Stimulated activated CD4-positive, alpha-beta T cell treated with anti-CD3 and anti-CD28 coated beads, Interleukin-1b, Interleukin-23, amount 100 ng/mL, for 1 hour (primary cell): ENCODE measurements at places on chromosomes 7 and 10.

DNA sequence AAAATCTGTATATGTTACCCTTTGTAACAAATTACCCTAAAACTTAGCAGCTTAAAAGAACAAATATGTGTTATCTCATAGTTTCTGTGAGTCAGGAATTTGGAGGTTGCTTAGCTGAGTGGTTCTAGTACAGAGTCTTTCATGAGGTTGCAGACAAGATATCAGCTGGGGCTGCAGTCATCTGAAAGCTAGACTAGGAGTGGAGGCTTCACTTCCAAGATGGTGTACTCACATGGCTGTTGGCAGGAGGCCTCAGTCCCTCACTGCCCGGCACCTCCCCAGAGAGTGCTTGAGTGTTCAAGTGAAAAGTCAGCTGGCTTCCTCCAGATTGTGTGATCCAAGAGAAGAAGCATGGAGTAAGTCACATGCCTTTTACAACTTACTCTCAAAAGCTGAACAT, 16.9 kb upstream of the GGCT start:
- no peak for DNase-seq

GRCh38 chr7:94656925-94657731, 1.2 kb upstream of the SGCE start:
- no peak for DNase-seq

DNA sequence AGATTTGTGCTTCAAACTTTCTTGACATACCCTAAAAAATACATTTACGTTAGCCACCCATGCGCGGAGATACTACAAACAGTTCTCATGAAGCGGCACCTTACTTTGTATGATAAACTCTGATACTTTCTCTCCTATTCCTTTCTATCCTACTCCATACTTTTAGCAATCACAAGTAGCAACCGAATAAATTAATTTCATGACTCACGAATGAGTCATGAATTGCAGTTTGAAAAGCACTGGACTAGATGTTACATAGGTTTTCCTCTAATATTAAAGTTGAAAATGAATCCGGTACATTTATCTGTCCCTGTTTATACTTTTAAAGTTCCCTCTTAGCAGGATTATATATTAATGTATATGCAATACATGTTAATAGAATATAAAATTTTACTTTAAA, 67.6 kb downstream of the CUBN start:
- DNase-seq = no peak

GRCh38 chr7:1341361-1342089, 108.9 kb downstream of the UNCX start:
- no peak for DNase-seq

- DNase-seq = no peak
These were observed 40.4 kb upstream of the ZNF680 start for GRCh38 chr7:64603271-64603670.

- no peak for DNase-seq
These were observed 367.6 kb upstream of the MKI67 start for GRCh38 chr10:128493811-128494210.

DNA sequence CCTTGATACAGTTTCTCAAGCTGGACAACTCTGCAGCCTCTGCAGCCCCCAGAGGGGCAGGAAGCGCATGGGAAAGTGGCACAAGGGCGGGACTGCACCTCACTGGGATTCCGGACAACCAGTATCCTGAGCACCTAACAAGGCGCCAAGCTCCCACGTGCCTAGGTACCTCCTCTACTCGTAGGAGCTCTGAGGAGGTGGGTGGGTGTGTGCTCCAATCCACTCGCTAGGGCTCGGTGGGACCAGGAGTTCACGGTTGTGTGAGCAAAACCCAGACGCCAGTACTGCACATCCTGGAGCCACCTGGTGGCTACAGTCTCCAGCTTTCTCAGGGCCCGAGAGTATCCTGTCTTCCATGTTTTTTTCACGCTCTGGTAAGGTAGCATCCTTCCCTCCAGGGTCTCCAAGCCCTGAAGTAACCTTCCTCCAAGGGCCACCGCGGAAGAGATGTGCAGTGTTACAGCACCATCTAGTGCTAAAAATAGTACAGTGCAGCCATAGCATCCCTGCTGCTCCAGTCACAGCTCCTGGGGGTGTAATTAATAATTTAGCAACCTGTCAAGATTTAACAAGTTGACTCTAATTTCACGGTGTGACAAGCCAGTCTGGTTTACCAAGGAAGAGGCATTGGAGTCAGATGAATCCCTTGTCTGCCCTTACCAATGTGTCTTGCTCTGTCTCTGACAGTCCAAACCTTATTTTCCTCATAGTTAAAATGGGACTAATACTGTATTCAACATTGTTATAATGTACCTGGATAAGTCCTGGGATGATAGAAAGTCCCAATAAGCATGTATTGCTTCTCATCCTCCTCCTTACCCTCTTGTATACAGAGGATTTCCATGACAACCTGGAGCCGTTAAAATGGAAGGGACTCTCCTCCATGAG, 70.4 kb downstream of the HERPUD2 start:
- no peak for DNase-seq

GRCh38 chr7:117200132-117200531, 122.7 kb downstream of the WNT2 start:
- DNase-seq = no peak

DNA sequence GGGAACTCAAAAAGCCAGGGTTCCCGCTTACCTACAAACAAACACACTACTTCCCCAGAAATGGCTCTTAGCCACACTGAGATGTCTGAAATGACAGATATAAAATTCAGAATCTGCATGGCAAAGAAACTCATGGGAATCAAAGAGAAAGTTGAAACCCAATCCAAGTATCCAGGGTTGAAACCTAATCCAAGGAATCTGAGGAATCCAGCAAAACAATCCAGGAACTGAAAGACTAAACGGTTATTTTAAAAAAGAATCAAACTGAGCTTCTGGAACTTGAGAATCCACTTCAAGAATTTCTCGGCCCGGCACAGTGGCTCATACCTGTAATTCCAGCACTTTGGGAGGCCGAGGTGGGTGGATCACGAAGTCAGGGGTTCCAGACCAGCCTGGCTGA, 568.8 kb downstream of the POM121L12 start:
- DNase-seq = no peak

DNA sequence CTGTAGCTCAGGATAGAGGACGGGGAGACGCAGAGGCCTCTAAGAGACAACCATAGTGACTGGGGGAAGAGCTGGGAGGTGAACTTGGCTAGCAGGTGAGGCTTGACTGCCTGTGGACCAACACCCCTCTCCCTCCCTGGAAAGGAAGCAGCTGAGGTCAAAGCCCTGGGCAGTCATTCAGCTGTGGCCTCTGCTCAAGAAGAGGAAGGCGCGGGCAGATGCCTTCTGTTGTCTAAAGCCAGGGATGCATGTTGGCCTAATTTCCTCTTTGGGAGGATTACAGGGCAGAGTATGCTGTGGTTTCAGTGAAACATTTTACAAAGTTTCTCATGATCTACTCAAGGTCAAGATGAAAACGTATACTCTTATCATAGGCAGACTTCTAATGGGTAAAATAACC, 327.1 kb downstream of the PRPF18 start:
- DNase-seq = no peak

- no peak for DNase-seq
These were observed 29.5 kb downstream of the CTNNA3 start for GRCh38 chr10:67666416-67667034.

GRCh38 chr10:97463363-97464132, 17.6 kb downstream of the ZDHHC16 start:
- DNase-seq = no peak

- DNase-seq = no peak
These were observed 29.5 kb downstream of the BAG3 start for GRCh38 chr10:119680650-119681081.

DNA sequence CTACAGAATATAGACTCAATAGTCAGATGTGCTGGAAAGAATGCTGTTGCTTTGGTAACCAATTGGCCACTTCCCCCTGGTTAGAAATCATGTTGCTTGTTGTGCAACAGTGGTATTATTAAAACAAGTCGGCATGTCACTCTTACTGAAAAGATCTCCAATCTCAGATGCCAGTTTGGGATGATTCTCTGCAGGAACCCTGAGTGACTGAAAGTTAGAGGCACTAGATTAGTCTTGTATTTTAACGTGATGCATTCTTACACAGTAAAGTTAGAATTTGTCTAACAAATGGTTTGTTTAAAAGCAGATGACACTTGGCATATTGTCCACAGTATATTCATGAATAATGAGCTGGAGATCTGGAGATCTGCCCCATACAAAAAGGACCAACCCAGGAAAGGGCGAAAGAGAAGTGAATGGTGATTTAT, 287.6 kb downstream of the TWIST1 start:
- DNase-seq = no peak

DNA sequence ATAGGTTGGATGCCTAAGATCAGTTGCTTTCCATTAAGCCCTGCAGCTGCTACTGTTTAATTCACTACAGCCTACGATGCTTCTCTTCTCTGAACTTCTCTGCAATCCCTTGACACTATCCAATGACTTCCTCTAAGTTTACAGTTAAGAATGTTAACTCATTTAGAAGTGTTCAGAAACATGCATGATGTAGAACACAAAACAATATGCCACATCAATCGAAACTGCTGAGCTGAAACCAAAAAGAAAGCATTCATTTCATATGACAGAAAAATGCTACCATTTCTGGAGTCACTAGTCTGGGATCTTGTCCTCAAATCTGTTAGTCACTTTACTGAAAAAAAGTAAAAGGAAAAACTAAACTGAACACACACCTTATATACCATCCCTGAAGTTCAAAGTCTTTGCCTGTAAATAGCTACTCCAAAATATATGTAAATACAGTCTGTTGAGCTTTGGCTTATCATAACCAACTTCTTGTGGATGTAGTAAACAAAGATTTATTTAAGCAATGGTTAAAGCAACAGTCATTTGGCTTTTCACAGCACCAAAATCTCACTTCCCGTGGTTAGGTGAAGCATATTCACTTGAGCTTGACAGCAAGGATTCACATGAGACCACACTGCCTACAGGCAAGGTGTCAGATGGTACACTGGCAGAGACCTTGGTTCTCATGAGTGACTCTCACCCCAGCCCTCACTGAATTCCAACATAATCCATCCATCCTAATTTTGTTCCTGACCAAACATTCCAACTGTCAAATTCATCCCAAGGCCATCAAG, 187.0 kb downstream of the PPP1R17 start:
- DNase-seq = no peak

GRCh38 chr7:142720172-142720773, 29.0 kb upstream of the PRSS1 start:
- no peak for DNase-seq

- DNase-seq = no peak
These were observed 207.1 kb upstream of the ZNF32 start for GRCh38 chr10:43855667-43856210.

DNA sequence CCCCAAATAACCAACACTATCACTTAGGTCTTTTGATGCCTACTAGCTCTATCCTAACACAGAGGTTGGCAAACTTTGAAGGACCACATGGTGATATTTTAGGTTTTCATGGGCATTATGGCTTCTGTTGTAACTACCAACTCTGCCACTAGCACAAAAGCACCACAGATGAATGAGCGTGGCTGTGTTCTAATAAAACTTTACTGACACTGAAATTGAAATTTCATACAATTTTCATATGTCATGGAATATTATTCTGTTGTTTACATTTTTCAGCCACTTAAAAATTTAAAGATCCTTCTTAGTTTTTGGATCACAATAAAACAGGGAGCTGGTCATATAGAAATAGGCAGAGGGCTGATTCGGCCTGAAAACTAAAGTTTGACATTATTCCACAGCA, 26.4 kb downstream of the CBX3 start:
- no peak for DNase-seq

DNA sequence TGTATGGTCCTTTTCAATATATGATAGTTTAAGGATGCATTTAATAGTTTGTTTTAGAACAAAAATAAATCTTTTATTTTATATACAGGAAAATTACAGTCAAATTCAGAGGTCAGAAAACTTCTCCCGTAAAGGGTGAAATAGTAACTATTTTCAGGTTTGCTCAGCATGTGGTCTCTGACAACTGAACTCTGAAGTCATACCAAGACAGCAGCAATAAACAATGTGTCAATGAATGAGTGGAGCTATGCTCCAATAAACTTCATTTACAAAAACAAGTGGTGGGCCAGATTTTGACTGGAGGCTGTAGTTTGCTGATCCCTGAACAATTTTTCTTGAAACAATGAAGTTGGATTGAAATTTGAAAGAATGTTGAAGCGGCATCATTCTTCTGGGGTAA, 123.6 kb downstream of the ZNF248 start:
- DNase-seq = no peak

GRCh38 chr10:80871083-80871482, 333.4 kb downstream of the SH2D4B start:
- DNase-seq = no peak

DNA sequence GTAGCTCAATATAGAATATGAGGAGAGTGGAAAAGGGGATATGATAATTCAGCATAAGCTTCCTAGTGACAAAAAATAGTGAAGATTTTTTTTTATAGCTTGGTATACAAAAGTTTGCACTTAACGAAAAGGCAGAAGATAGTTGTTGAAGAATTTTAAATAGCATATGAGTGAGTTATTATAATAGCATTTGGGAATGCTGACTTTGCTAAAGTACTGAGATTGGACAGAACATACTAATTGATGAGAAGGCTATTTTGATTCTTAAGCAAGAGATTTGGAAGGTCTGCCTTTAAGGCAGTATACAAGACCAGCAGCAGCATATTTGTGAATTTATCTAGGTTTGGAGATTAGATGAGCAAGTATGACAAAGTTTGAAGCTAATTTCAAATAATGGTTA, 600.9 kb upstream of the POT1 start:
- DNase-seq = no peak

- DNase-seq = no peak
These were observed 22.4 kb downstream of the PRSS2 start for GRCh38 chr7:142793156-142793555.

DNA sequence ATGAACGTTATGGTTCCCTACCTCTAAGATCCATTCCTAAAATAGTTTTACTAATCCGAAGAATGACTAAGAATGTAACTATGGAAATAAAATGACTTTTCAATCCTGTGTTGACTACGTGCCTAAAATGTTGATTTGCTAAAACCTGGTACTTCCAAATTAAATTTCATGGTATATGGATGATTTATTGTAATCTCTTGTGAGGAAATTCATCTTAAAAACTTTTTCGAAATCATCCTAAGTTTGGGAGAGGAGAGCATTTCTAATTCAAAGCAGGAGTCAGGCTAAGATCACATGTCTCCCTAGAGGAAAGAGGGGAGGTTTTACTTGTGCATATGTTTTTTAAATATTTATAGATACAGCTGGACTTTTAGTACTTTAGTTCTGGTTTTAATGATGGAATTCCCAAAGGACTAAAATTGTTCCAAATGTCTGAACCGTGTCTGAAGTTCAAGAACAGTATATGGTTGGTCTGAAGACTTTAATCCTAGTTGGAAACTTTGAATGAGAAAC, 483.9 kb downstream of the AUTS2 start:
- no peak for DNase-seq

GRCh38 chr7:31254926-31255325, 85.6 kb downstream of the NEUROD6 start:
- DNase-seq = no peak
